ENCODE measurements at places on chromosomes 1 and 21.
A peak's percentile ranks its signal among the peaks of the same experiment; 100 is the strongest.

- DNase-seq: no peak
Observed at GRCh38 chr1:63101336-63101735, 221.0 kb upstream of the FOXD3 start.

DNA sequence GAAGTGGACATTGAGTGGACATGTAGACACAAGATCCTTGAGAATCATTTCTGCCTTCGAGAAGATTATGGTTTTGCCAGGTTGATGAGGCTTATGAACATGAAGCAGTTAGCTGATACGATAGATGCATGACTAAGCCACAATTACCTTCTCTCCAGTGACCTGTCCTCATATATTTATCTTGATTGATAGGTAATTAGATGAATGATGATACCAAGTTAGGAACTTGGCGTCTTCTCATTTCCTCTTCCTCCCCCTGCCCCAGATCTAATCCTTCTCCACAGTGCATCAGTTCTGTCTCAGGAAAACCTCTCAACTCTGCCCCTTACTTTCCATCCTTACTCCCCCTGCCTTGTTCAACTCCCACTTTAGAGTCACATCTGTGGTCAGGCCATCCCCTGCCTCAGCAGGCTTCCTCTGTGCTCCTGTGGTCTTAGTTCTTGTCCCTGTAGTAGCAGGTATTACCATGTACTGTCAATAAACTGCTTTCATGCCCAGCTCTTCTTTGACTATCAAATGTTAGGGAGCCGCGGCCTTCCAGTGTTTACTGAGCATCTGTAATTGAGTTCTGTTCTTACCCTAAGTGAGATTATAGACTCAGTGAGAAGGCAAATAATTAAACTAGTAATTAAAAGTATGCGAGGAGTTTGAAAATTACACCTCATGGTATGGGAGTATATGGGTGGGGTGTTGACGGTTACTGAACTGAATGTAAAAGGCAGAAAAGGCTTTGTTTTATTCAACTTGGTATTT lies 5.1 kb downstream of the ST6GALNAC3 start:
- DNase-seq: no peak

DNA sequence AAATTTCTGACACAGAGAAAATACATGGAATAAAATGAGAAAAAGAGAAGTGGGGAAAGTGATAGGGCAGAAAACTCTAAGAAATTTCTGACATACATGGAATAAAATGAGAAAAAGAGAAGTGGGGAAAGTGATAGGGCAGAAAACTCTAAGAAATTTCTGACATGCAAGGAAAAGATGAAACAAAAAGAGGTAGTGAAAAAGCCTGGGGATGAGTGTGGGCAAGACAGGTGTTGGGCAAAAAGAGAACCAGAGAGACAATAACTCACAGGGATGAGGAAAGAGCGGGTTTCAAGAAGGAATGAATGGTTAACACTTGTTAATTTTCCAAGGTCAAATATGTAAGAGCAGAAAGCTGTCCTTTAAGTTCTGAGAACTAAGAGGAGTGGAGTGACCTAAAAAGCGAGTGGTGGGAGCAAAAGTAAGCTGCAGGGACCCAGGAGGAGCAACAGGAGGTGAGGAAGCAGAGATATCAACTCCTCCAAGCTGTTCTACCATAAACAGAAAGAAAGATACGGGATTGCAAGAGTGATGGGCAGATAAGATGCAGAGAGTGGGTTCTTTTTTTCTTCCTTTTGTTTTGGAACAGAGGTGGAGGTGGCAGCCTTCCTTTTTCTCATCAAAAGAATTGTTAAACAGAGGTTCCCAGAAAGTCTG lies 29.9 kb upstream of the EXO1 start:
- no peak for DNase-seq

GRCh38 chr1:18294437-18295176 lies 186.1 kb upstream of the KLHDC7A start:
- DNase-seq: no peak

DNA sequence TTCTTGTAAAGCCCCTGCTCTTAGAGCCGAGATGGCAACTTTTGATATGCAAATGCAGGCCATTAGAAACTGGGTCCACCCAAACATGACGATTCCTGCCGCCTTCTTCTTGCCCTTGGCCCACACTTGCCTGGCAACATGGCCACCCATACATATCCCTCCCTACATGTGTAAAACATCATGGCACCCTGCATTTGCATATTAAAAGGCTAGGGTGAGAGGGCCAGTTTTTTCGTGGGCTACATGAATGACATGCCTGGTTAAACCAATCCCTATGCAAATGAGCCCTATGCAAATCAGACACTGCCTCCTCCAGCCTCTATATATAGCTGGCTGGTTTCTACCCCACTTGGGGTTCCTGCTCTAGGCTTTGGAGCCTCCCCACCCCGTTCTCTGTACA lies 18.8 kb downstream of the PLA2G2A start:
- DNase-seq: no peak

GRCh38 chr1:64133036-64133435 lies 70.4 kb upstream of the UBE2U start:
- DNase-seq: no peak

DNA sequence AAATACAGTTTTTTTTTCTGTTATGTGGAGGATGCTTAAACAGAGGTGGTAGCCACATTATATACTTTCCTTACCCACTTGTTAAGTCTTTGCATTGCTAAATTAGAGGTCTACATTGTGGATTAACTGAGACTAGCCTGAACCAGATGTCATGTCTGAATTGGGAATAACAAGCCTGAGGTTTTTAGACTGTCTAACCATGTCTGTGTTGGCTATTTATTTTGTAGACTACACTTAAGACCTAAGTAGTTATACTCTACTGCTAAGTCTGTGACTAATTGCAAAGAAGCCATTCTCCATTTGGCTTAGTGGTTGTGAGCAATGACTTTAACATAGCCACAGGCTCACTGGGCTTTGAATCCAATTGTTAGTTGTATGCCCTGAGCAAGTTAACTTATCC lies 45.4 kb downstream of the CDC14A start:
- no peak for DNase-seq

DNA sequence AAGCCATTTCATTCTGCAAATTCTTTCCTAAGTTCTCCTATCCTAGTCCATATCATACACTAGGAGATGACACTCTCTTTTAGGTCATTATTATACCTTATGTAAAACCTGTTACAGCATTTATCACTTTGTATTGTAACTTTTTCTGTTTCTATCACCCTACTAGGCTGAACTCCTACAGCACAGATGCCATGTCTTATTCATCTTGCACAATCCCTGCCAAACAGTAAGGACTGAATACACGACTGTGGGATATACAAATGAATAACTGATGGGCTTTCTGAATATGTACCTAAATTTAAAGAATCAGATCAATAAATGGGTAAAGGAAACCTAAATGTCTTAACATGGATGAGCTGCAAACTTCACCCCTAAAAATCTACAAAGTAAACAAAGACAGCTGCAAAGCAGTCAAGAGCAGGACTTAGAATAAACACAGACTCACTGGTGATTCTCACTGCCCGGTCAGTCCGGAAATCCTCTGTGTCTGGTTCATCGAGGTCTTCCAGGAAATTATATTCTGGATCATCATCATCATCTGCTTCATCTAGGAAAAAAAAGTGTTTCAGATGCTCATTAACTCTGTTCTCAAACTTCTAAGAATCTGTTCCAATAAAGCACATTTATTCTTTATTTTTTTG lies 62.3 kb downstream of the GON4L start:
- no peak for DNase-seq

DNA sequence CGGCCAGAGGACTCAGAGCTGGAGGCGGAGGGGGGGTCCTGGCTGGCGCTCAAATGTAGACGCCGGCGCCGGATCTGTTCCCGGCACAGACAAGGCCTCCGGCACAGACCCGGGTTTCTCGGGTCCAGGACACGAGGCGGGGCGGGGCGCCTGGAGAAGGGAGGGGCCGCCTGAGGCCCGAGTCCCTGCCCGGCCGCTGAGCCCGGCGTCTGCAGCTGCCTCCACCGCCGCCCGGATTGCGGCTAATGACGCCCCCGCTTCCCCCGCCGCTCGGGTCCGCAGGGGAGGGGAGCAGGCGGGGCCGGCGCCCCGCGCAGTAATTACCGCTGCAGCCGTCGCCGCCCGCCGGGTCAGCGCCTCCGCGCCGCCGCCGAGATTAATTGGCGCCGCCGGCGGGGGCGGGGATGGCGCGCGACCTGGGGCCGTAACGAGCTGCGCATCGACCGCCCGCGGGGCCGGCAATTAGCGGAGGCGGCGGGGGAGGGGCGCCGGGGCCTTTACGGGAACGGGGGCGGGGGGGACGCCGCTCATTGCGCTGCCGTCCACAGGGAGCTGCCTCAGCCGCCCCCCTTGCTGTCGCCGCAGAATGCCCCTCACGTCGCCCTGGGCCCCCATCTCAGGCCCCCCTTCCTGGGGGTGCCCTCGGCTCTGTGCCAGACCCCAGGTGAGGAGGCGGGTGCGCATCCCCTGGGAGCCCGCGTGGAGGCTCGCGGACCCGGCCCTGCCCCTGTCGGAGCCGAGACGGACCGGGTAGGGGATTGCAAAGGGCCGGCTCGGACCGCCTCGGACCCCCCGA lies 17.3 kb downstream of the NOC2L start:
- no peak for DNase-seq

GRCh38 chr1:38741341-38741740 lies 118.2 kb downstream of the RRAGC start:
- DNase-seq: no peak

DNA sequence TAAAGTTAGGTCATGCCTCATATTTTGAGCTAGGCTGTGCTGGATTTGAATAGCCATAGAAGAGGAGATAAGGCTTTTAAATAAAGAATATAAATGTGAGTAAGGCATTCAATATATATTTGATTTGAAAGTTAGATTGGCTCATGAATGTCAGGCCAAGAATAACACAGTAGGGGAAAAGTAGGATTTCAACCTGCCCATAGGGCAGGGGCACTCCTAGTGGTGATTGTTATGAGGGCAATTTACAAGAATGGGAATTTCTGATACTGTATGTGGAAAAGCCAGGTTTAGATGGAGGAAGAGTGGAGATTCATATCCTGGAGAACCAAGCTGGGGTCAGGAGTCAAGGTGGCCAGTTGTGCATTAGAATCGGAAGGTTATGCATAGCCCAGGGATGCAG lies 74.9 kb downstream of the DNAH14 start:
- DNase-seq: no peak

- DNase-seq: no peak
Observed at GRCh38 chr1:225567789-225568188, 85.1 kb downstream of the ENAH start.

DNA sequence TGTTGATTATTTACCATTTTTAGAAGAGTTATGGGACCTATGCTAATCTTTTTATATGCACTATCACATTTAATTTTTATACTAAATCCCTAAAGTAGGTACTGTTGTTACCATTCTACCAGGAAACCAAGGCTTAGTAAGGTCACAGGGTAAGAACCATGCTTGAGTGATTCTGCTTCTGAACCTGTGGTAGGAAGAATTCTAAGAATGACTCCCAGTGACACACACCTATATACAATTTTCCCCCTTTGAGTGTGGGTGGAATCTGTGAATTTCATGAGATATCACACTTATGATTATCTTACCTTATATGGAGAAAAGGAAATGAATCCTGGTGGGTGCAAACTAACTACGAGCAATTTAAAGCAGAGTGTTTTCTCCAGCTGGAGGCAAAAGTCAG lies 391.0 kb downstream of the USH2A start:
- no peak for DNase-seq

DNA sequence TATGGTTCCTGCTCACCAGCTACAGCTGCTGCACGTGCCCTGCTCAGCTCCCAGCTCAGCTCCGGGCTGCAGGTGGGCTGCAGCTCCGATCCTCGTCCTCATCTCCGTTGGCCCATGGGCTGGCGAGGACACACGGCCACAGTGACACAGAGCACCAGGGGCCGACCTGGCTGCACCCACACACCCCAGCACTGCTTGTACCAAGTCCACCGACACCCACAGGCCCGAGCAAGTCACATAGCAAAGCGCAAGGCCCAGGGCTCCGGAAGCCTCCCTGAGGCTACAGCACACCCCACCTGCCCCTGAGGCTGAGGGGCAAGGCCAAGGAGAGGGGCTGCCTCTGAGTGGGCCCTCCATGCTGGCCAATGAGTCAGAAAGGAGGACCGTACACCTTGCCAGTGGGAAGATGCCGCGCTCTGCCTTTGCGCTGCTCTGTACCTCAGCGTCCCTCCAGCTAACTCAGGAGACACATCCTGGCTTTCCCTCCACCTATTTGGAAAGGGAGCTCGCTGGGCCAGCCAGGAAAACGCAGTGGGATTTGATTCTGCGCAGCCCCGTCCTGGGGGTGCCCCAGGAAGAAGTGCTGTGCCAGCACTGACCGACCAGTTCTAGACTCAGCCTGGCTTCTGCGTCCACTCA lies 124.8 kb downstream of the SIK1 start:
- no peak for DNase-seq

DNA sequence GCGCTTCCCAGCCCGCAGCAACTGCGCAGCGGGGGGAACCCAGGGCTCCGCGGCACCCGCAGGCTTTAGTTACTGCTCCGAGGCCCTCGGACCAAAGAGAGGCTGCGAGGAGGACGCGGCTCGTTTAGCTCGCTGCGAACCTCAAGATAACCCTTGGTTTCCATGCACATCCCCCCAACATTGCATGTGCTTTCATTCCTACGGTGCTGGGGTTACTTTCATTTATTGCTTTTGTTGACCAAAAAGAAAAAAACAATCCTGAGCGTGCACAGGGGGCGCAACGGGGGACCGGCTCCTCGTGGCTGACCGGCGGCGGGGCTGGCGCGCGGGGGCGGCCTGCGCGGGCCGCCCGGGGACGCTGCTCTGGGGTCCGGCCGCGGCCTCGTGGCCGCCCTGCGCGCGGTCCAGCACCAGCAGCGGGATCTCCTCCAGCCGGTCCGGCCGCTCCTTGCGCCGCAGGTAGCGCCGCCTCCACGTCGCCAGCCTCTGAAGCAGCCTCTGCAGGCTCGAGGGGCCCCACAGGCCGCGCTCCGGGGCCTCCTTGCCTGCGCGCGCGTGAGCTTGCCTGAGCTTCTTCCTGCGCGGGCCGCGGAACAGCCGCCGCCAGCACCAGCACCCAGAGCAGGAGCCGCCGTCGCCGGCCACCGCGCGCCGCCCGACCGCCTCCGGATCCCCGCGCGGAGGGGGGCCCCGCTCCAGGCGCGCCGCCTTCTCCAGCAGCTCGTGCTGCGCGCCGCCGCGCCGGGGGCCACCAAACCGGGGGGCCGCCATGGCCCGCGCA lies 77.4 kb downstream of the DESI2 start:
- DNase-seq: peak; percentile 37

DNA sequence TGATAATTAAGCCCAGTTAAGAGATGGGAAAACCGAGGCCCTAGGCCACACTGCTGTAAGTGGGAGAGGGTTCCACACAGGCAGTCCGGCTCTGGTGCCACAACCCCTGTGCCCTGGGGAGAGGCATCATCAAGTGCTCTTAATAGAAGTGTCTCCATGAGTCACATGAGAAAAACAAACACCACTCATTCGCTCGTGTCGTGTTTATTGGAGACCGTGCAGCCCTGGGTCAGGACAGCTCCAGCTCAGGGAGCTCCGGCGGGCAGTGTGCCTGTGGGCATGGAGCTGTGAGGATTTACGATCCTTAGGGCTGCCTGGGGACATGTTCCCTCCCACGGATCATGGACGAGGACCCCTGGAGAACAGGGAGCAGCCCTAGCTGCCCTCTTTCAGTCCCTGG lies 658.5 kb downstream of the AJAP1 start:
- no peak for DNase-seq

- no peak for DNase-seq
Observed at GRCh38 chr1:61400131-61400770, 317.9 kb downstream of the NFIA start.

- DNase-seq: no peak
Observed at GRCh38 chr21:43358940-43359822, 67.8 kb downstream of the SIK1 start.
